ENCODE measurements at places on chromosomes 4 and X.

DNA sequence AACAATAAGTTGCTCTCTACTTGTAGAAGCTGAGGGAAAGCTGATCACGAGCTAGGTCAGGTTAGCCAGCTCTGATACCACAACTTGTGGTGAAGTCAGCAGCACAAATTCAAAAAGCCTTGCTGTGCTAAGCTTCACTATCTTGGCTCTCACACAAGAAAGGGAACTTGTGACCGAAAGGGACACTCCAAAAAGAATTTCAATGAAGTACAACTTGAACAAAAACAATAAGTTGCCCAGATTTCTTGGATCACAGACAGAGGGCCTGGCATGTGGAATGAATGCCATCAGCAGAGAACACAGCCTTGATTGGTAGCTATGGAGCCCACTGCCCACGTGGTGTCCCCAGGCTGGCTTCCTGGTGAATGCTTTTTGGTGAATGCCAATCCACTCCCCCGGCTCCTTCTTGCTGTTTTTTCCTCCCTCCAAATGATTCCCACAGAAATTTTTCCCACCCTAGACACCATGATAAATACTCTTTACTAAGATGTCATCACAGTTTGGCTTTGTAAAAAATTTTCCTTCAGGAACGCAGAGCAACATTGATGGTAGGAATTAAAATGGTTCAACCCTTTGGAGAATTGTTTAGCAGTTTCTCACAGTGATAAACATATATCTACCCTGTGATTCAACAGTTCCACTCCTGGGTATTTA is 82.6 kb downstream of the ANXA3 start:
- no peak for DNase-seq

DNA sequence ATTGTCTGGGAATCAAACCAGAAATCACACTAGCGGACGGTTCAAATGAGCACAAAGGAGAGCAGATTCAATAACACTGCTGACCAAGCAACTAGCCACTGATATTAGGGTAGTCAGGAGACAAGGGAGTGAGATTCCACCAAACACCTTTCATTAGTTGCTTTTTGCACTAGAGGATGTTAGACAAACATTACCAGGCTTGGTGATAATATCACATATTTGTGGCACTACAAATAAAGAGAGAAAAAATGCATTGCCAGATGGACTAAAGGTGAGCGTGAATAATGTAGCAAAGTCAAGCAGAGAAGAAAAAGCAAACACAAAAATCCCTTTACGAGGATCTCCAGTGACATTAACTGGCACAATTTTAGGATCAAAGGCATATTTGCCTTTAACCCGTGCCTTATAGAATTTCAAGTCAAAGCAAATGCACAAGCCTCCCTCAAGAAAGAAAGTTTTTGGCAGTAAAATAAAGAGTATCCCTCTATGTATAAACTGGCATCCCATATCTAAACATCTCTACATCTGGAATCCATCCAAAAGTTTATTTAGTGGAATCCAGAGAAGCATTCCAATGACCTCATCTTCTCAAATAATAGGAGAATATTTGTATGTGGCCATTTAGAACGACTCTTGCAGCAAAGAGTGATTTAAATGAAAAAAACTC is 290.9 kb downstream of the KCTD8 start:
- peak; percentile 17 for DNase-seq

- DNase-seq = no peak
These were observed 1.3 kb downstream of the PKD2 start for GRCh38 chr4:88008743-88009171.

GRCh38 chr4:19478791-19479190 is 772.9 kb upstream of the SLIT2 start:
- no peak for DNase-seq

DNA sequence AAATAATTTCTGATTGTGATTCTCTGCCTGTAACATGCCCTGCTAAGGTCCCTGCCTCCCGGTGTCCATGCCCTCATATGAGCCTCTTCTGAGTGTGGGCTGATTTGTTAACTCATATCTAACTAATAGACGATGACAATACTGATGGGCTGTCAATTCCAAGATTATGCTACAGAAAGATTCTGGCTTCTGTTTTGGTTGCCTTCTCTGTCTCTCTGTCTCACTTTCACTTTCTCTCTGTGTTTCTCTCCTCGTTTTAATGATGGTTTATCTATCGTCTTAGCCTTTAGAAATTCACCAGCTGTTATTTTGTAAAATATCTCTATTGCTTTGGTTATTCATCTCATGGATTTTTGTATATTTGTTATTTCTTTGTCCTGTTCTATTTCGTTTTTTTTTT is 312.5 kb upstream of the ANXA10 start:
- no peak for DNase-seq

- DNase-seq = no peak
These were observed 28.9 kb upstream of the APOOL start for GRCh38 chrX:84974803-84975202.

Measured in Caki2 (cell line).